NCI-H510A treated with DMSO at 0.1 percent for 48 hours (cell line): ENCODE measurements at places on chromosomes 2 and 18.
A peak's percentile ranks its signal among the peaks of the same experiment; 100 is the strongest.

GRCh38 chr2:221610255-221610654 lies 38.2 kb upstream of the EPHA4 start:
- DNase-seq: no peak

DNA sequence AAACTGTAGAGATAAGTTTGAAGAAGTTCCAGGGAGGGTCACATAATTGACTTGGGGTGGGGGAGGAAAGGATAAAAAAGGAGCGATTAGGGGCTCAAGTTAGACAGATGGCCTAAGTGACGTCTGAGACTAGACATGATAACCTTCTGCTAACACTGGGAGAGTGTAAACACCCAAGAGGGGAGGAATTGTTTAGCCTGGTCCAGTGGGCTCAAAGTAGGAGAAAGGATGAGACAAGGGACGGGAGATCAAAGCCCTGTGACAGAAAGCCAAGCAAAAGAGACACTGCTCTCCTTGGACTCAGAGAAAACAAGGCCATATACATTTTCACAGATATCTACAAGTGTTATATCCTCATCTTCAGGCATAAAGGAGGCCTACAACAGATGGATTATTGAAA lies 45.5 kb upstream of the IHH start:
- DNase-seq: no peak

DNA sequence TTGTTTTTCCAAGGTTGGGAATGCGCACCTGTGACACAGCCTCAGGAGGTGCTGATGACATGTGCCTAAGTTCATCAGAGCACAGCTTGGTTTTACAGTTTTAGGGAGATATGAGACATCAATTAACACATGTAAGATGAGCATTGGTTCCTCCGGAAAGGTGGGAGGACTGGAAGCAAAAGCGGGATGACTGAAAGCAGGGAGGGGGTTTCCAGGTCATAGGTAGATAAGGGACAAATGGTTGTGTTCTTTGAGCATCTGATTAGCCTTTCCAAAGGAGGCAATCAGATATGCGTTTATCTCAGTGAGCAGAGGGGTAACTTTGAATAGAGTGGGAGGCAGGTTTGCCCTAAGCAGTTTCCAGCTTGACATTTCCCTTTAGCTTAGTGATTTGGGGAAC lies 26.3 kb downstream of the CAPG start:
- no peak for DNase-seq

GRCh38 chr2:172861098-172861497 lies 125.5 kb downstream of the RAPGEF4 start:
- DNase-seq: no peak

DNA sequence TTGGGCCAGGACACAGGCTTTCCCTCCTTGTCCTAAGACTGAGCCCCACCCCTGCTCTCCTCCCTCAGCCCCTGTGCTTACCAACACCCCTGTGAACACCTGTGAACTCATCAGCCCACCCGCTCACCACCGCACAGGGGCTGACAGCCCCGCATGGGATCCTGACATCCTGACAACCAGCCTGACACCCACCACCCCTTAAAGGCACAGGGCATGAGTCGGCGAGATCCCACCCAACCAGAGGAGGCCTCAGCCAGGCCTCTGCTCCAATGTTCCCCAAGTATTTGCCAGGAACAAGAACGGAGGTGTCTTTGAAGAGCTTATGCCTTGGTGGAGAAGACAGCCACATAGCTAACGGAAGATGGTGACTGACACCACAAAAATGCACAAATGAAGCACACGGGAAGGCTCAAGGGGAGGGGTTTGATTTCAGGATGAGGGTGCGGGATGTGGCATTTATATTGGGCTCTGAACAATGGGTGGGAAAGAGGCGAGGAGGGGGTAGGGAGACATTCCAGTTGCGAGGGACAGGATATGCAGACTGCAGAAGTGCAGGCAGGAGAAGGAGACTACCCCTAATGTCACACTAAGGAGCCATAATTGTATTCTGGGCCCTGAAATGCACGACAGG lies 11.0 kb downstream of the RAB11FIP5 start:
- DNase-seq: no peak

GRCh38 chr18:32469691-32470459 lies 807 bp downstream of the GAREM1 start:
- DNase-seq: no peak

DNA sequence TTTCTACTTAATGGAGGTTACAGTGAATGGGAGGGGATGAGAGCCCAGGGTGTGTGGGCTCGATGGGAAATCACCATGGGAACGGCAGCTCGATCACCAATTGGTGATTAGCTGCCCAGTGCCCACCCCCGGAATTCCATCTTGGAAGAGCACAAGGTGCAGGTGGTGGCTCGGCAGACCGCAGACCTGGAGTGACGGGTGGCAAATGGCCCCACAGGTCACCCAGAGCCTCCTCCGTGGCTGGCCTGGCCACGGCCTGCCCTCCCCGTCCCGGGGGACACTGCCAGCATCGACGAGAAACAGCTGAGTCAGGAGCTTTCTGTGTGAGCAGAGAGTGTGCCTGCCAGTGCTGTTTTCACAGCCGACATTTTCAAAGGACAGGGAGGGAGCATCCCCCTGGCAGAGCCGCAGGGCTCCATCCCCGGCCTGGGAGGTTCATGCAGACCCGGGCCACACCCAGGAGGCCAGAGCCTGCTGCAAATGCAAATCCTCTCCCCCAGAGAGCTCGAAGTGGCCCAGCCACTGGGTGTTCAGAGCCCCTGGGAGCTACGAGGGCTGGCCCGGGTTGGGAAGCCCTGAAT lies 176.4 kb upstream of the MYT1L start:
- no peak for DNase-seq

GRCh38 chr2:175404839-175405238 lies 223.3 kb upstream of the ATP5MC3 start:
- DNase-seq: no peak

GRCh38 chr2:84338069-84338468 lies 121.0 kb downstream of the SUCLG1 start:
- DNase-seq: no peak

- DNase-seq: peak; percentile 53
Measured at GRCh38 chr2:74552914-74553811, 579 bp downstream of the LOXL3 start.

DNA sequence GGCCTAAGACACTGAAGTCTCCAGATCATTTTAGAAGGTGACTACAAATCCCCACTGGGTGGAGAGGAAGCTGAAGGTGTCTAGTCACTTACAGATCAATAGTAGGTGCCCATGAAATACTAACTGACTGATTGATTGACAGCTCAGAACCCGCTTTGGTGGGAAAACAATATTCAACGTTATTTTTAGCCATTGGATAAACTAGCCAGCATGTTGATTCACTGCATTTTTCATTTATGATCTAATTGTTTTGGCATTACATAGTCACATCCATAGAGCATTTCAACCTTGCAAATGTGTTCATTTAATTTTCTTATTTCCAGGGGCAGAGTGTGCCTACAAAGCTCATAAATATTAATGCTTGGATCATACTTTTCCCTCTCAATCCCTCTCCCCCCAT lies 162.3 kb downstream of the MREG start:
- DNase-seq: no peak

DNA sequence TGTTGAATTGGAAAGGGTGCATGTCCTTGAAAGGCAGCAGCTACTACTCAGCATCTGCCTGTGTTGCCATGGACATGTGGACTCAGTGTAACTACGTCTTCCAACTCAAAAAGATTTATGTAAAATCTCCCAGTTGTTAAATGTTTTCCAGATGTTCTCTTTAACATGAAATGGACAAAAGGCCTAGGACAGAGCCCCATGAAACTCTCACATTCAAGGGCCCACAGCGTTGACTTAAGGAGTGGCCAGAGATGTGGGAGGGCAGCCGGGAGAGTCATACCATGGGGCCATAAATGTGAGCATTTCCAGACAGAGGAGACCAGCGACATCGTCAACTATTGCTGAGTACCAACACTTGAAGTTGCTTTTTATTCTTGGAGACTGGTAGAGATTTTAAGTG lies 9.9 kb downstream of the SLC3A1 start:
- DNase-seq: no peak

DNA sequence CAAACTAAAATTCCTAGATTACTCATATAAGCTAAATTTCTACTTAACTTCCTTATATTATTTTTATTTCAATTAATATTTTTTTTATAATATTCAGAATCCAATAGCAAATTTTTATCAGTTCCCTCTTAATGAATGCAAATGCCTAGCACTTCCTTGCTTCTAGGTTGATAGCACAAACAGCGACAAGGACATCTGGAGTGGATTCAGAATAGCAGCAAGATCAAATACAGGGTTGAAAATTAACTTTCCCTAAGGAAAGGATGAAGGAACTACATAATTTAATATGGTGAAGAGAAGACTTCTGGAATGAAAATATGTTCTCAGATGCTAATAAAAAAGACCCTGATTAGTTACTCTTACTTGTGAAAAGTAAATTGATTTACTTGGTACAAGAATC lies 64.5 kb downstream of the PIGN start:
- no peak for DNase-seq

GRCh38 chr2:196607073-196607472 lies 32.4 kb upstream of the CCDC150 start:
- DNase-seq: peak; percentile 61

DNA sequence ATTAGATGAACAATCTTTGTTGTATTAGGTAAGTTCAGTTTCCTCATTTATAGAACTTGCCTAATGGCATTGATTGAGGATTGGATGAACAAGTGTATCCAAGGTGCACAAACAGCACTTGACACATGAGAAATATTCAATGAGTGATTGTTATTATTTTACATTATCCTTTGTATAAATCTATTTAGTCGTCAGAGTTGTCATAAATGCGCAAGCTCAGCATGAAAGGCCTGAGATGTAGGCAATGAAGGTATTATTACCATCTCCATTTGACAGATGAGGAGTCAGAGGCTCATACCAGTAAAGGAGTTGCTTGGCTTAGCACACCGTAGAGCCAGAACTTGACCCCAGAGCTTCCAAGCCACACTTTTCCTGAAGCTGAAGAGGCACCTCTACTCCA lies 291.4 kb downstream of the C1D start:
- DNase-seq: no peak

GRCh38 chr2:19351899-19352697 lies 6.3 kb downstream of the OSR1 start:
- DNase-seq: no peak

GRCh38 chr2:67719351-67719750 lies 322.2 kb downstream of the ETAA1 start:
- no peak for DNase-seq

- no peak for DNase-seq
Measured at GRCh38 chr2:167750675-167751074, 496.7 kb downstream of the STK39 start.

GRCh38 chr2:148989882-148990493 lies 48.5 kb upstream of the LYPD6B start:
- DNase-seq: peak; percentile 61

GRCh38 chr2:223122781-223123180 lies 70.8 kb downstream of the KCNE4 start:
- peak; percentile 42 for DNase-seq
